ENCODE measurements at places on chromosomes 7 and 10.
A peak's percentile ranks its signal among the peaks of the same experiment; 100 is the strongest.

DNA sequence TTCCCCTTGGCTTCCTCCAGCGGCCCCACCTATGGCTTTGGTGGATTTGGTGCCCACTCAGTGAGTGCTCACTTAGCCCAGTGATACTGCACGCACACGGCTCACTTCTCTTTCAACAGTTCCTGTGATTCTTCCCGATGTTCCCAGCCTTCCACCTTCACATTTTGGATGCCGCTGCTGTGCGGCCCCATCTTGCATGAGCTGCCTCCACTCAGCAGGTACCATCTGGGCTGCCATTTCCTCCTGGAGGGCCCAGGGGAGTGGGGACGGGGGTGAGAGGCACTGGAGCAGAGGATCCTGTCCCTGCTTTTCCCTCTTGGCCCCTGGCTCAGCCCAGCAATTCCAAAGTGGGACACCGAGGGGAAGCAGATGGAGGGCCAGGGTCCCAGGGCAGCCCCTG is 323.3 kb upstream of the ZNF32 start:
- DNase-seq = no peak

DNA sequence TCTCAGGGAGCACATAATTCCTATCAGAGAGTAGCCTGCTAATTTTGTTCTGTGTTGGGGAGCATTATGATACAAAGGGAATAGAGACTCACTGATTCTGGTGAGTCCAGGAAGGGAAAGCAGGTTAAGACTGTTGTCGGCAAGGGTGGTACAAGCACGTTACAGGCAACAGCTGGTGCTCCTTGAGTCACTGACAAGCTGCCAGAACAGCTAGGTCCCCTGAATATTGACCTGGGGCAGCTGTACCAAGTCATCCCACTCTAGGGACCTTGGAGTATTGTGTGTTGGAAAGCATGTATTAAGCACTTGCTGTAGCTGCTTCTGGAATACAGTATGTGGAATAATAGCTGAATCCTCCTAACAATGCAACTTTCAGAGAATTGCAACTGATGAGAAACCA is 37.0 kb upstream of the GLCCI1 start:
- DNase-seq = no peak

- DNase-seq = peak; percentile 26
Observed at GRCh38 chr7:99314504-99314903, 11.2 kb upstream of the ARPC1A start.

GRCh38 chr10:50447691-50448090 is 176.1 kb downstream of the SGMS1 start:
- no peak for DNase-seq

DNA sequence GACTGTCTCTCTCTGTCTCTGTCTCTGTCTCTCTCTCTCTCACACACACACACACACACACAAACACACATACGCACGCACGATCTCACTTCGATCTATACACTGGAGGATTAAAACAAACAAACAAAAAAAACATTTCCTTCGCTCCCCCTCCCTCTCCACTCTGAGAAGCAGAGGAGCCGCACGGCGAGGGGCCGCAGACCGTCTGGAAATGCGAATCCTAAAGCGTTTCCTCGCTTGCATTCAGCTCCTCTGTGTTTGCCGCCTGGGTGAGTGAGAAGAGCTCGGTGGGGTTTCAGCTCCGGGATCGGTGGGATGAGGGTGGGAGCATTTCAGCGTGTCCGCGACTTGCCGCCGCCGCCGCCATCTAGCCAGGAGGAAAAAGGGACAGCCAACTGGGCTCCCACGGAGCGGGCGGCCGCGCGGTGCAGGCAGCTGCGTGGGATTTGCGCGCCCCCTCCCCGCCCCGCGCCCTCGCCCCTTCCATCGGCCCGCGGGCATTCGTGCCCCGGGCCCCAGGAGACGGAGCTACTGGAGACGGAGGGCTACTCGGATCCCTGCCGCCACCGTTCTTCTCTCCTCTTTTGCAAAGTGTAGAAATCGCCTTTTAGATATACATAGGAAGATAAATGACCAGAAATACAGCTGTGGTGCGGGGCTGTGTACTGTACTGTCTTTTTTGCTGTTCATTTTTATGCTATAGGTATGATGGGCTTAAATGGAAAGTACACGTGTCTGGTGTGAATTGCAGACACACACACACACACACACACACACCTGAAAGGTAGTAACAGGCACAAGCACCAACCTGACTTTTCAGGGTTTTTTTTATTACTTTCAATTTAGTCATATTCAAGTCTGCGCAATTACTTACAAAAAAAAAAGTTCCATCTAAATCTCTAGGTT is 581 bp downstream of the PTPRZ1 start:
- peak; percentile 74 for DNase-seq

DNA sequence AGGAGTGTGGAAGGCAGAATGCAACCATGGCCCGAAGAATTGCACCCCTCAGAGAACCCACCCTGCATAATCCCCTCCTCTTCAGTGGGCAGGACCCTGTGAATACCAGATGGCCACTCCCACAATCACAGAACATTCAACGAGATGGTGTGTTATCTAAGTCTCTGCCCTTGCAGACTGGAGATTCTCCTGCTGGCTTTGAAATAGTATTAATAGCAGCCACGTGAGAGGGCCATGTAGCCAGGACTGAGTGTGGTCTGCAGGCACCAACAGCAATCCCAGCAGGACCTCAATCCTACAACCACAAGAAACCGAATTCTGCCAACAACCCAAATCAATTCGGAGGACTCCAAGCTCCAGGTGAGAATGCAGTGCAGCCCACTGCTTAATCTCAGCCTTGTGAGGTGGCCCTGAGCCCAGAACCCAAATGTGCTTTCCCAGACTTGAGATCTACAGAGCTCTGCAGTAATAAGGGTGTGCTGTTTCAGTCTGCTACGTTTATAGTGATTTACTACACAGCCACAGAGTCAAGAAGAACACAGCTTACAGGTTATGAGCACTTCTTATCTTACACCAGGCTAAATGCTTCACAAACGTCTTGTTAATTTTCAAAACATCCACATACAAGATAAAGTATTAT is 72.1 kb downstream of the VOPP1 start:
- DNase-seq = no peak

DNA sequence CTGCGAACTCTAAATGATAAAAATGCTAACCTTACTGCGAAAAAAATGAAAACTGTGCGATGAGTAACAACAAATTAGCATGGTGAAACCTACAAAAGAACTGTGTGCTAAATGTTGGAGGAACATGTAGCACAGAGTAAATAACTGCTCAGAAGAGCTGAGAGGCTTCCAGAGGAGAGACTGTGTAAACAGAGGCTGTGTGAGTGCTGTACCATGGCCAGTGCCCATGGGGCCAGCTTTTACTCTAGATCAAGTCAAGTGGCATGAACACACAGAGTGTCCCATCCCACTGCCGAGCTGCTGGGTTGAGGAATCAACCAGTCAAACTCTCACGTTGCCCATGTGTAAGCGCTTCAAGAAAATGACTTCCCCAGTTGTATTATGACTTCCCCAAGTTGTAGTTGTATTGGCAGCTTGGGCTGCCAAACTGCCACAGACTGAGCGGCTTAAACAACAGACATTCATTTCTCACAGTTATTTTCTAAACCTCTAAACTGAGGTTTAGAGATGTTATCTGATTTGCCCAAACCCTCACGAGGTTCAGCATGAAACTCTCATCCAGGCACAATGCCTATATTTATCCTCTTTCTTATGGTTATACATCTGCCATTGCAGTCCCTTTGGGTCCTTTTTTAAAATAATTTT is 270.7 kb downstream of the ABCA13 start:
- peak; percentile 76 for DNase-seq

GRCh38 chr10:71638064-71638821 is 81.3 kb downstream of the C10orf105 start:
- no peak for DNase-seq

DNA sequence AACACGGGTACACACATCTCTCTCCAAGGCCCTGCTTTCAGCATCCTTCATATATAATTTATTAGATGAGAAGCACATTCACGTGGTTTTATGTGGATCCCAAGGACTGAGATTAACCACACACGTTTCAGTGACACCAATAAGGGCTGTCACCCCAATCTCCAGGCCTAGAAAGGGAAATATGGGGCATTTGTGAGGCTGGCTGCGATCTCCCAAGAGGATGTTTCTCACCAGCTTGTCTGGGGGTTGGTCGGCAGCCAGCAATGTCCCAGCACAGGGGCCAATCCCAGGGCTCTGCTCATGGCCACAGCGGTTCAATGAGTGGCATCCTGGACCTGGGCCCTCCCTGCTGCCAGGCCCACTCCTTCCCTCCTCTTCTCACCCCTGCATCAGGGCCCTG is 115.5 kb downstream of the ITIH5 start:
- DNase-seq = no peak

GRCh38 chr7:43753843-43754242 is 4.6 kb upstream of the BLVRA start:
- no peak for DNase-seq

DNA sequence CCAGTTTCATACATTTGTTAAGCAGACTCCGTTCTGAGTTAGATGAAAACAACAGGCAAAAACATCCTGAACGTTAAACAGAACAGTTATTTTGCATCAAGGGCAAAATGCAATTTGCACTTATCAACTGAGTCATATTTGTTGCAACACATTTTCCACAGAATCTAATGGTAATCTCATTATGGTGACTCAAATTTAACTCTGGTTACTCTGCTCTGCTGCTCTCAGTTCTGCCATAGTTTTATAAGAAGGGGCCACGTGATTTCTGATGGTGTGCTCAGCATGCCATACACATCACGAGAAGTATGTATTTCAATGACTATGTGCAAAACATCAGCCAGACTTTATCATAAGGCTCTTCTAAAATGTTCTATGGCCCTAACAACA is 148.8 kb downstream of the CHCHD3 start:
- DNase-seq = no peak

- no peak for DNase-seq
Observed at GRCh38 chr10:16599662-16600061, 78.0 kb upstream of the C1QL3 start.

DNA sequence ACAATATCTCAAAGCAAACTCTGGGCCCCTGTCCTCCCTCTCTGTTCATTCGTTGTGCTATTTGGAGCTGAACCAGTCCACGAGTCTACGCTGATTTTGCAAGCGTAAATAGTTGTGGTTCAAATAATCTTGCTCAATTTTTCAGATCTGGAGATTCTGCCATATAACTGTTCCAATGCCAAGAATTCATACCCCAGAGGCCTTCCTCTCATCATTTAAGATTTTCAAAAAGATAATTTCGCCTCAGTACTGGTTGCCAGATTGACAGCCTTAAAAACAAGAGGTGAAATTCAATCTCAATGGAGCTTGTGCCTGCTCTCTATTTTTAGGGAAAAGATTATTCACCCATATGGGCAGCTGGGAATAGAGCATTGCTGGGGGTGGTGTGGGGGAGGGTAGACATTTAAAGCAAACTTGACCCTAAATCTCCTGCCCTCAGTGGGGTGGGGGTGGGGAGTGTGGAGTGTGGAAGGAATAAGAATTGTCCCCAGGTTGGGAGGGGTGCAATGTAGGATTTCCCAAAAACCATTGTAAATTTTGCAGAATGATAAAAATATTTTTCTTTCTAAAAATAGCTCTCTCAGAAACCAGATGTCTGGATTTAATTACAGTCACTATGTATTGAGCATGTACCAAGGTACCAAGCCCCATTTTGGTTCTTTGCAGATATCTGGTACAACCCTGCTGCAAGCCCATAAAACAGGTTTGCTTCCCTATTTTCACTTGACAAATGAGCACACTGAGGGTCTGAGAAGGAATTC is 104.7 kb upstream of the EEPD1 start:
- no peak for DNase-seq

GRCh38 chr10:120423431-120424197 is 33.4 kb upstream of the PLPP4 start:
- peak; percentile 57 for DNase-seq

DNA sequence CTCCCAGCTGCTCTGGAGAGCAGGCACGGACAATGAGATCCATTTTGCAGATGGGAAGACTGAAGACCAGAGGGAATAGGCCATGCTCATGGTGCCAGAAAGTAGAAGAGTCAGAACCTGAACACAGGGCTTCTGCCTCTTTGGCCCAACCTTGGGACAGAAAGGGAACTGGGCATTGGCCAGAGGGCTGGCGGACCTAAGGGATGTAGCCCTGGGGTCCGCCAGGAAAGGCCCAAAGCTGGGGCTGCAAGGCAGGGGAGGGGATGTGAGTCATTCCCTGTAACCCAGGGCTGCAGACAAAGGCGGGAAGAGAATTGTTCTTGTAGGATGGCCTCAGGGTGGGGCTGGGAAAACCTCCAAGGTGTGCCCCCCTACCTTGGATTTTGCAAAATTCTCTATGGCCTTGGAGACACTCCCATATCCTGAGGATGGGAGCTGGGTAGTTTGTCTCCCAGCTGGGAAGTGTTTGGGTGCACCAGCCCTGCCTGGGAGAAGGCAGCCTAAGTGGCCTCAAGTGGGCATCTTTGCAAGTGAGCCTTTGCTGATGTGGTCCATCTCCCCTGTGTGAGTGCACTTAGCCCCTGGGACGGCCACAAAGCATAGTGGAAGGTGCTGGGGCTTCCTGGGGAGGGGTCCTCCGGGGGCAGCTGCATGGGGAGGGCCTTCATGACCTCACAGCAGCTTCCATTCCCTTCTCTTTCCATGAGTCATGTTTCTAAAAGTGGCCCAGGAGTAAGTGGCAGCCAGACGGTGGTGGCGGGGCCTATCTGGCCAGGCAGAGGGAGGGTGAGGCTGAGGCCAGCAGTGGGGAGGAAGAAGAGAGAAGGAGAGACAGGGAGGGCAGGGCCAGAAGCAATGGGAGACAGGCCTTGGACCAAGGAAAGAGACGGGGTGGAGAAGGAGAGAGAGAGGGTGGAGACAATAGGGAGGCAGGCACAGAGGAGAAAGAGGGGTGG is 9.2 kb downstream of the AQP1 start:
- DNase-seq = peak; percentile 63

DNA sequence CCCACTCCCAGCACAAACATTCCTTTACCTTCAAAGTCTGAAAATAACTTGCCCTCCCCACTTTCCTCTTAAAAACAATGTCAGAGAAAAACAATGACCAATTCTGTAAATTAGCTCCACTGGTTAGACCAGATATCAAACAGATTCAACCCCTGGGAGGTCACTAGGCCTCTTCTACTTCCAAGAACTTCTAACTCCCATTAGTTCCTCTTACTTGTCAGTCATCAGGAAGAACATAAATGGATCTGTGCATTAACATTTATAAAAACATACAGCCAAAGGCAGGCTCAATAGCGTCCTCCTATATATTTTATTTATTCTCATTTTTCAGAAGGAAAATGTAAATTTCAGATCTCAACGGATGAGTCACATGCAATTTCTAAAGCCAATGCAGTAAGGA is 2.2 kb downstream of the ELAPOR2 start:
- DNase-seq = no peak

DNA sequence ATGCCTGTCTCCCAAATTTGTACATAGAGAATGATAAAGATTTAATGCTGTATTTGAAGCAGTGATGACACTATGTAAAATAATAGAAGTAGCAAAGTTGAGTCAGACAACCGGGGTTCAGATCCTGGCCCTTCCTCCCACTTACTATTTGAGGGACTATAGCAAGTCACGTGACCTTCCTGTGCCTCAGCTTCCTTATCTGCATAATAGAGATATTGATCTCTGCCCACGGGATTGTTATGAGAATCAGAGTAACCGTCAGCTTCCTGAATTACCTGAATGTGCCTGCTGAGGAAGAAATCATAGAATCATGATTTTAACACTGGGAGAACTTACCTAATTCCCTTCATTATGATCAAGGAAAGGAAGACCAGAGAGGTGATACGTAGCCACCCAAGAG is 26.9 kb downstream of the CASP7 start:
- no peak for DNase-seq

GRCh38 chr7:65411249-65411648 is 37.6 kb downstream of the ZNF92 start:
- peak; percentile 31 for DNase-seq

GRCh38 chr7:30977222-30977621 is 13.5 kb downstream of the GHRHR start:
- no peak for DNase-seq
